ENCODE measurements at places on chromosomes 7 and 10. TPM values are rescaled to one million over a fixed set of nuclear protein-coding genes. Genes with fewer than 3 reads are reported as not detected.

DNA sequence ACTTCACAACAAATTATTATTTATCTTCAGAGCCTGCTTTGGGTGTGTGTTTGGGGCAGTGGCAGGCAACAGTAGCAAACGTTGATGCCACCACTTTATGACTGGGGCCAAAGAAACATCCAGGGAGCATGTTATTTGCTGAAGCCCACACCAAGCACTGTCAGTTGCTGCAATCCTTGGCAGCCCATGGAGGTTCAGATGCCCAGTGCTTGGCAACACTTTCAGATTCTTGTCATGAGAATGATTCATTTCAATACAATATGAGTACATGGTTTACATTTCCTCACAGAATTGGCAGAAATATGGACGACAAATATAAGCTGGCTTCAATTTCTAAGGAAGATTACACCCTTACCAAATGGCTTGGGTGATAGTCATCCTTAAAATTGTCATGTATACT, 46.5 kb upstream of the GLI3 start:
- no peaks in the 10 kb centered on the region for H3K27me3 ChIP-seq
- no peaks in the 10 kb centered on the region for H3K36me3 ChIP-seq
- no peaks in the 10 kb centered on the region for H3K4me1 ChIP-seq
- no peak overlapping the region for H3K27ac ChIP-seq
- DNase-seq: no peak

ITPRID1 gene
- not detected for total RNA-seq

DNA sequence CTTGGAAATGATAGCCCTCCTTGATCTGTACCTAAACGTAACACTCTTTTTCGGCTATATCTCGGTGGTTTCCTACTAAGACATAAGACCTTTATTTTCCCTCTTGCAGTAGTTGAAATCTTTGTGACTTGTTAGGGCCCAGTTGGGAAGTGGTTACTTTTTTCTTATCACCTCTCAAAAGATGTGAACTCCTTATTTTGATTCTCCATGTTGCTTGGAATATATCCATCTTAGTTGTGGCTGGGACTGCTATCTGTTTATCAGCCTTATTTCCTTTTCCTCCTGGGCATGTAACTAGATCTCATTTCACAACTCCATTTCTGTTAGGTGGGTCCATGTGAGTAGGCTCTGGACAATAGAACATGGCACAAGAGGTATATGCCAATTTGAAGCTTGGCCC, 4.1 kb upstream of the CPED1 start:
- H3K36me3 ChIP-seq: no peaks in the 10 kb centered on the region
- peaks cover 2% of the 10 kb centered on the region for H3K4me1 ChIP-seq
- H3K27ac ChIP-seq: no peak overlapping the region
- H3K4me3 ChIP-seq: no peak overlapping the region
- DNase-seq: no peak

DNA sequence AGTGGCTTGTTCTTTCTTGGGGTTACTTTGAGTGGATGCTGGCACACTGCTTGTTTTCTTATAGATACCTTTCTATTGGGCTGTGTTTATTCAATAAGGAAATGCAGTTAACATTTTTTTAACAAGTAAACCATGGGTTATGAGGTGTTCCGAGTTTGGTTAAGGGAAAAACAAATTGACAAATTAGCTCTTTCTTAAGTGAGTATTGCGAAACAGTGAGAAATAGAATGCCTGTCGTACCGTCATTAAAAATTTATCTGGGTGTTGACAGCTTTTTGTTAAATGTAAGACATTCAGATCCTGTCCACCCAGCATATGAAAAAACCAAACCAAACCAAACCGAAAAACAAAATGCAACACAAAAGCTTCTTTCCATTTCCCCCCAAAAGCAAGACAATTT, 6.2 kb downstream of the CUX1 start:
- H3K27ac ChIP-seq: no peak overlapping the region
- DNase-seq: no peak
- no peak overlapping the region for H3K4me3 ChIP-seq
- H3K4me1 ChIP-seq: peaks cover 18% of the 10 kb centered on the region

DNA sequence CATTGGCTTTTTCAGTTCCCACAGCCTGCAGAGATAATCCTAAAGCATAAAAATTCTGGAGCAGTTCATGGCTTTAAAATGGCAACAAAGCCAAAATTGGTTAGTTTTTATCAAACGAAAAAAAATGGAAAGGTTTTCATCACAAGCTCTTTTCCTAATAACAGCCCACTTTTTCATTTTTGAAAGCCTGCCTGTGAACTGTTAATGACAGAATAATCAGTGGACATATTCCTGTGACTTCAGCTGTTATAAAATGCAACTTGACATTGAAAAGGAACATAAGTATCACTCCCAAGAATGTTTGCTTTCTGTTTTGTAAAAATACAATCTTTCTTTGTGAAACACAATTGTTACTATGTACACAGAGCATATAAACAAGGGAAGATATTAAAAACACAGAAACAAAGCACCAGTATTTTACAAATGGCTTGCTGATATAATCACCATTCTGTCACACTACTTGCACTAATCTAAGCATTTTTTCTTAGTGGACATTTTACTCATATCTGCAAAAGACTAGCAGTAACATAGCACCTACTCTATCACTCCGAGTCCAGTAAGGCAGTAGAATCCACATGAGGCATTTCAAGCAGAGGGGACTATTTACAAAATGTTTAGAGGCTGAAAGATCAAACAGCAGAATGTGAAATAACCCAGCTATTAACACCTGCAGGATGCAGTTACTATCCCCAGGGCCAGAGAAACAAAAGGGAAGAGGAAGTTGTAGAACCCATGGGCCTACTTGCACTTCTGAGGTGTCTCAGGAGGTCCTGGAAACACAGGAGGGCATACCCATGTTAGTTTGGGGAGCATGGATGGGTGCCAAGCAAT, 26.4 kb downstream of the MACC1 start:
- no peaks in the 10 kb centered on the region for H3K27me3 ChIP-seq
- H3K27ac ChIP-seq: no peak overlapping the region
- no peaks in the 10 kb centered on the region for H3K4me1 ChIP-seq
- no peak overlapping the region for H3K4me3 ChIP-seq
- DNase-seq: no peak

Data from glutamatergic neuron (in vitro differentiated cells).